Left lobe of liver (tissue), 2 donors: ENCODE measurements at places on chromosomes 7 and 10.
A peak's percentile ranks its signal among the peaks of the same experiment; 100 is the strongest.

DNA sequence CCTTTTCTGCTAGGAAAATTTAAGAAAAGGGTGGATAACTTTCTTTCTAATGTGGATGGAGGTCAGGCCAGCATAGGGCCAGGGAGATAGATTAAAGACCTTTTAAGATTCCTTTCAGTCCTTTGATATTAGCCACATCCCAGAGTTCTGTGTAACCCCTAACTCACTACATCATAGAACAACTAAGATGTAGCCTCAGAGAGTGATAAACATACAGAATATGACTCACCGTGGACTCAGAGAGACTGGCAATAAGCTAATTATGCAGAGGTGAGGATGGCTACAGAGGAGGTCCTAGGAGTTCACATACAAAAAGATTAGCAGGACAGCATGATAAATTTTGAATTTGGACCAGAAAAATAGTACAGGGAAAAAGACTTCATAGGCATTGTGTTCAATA, 141.0 kb downstream of the AOAH start:
- DNase-seq = no peak

DNA sequence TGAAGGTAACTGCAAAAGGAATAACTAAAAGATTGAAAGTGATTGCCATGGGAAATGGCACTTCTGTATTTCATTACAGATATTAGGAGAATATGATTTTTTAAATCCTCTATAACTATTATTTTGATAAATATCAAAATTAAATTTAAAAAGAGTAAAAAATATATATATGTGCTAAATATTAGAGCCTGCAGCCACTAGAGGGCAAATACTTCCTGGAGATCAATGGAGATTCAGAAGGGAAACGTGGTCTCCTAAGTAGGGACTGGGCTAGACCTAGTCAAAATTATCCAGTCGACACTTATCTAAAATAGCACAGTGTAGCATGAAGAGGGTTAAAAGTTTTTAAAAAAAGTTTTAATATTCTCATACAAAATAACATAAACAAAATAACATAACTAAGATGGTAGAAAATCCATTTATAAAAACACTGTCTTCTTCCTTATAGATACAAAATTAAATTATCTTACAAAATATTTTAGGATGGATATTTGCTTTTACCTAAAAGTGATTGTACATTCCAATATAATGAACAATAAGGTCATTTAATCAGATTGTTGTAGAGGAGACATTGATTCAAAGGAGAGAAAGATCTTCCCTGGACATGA, 434.3 kb downstream of the MDFIC start:
- DNase-seq = no peak

- no peak for DNase-seq
These were observed 27.8 kb downstream of the KCNMA1 start for GRCh38 chr10:77609781-77610272.

DNA sequence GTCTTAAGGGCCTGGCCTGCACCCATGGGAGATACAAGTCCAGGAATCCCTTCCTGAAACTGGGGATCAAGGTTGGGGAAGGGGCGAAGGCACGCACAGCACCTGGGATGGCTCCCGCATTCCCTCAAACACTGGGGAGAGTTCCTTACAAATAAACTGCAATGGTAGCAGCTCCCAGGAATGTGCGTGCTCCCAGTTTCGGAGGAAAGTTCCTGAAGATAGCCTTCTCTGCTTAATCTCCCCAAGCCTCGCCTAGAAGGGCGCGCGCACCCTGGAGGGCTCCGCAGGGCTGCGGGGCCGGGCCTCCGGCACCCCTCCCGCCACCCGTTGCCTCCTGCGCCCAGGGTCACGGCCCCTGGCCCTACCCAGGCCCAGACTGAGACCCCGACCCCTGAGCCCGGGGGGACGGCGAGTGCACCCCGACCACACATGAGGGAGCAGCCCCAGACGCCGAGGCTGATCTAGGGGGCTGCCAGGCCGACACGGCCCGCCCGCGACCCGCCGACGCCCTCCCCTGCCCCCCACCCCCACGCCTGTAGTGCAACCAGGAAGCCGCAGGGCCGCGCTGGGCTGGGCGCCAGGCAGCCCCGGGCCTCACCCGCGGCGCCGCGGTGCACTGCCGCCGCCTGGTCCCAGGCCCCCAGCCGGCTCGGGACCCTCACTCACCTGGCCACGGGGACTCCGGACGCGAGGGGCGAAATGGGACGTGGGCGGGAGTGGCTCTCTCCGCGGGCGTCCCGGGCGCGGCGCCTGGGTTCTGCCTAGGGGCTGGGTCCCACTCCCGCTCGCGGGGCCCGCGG, 460 bp downstream of the ANXA11 start:
- DNase-seq = peak; percentile 58

- no peak for DNase-seq
These were observed 50.6 kb downstream of the VPS41 start for GRCh38 chr7:38858259-38858884.

DNA sequence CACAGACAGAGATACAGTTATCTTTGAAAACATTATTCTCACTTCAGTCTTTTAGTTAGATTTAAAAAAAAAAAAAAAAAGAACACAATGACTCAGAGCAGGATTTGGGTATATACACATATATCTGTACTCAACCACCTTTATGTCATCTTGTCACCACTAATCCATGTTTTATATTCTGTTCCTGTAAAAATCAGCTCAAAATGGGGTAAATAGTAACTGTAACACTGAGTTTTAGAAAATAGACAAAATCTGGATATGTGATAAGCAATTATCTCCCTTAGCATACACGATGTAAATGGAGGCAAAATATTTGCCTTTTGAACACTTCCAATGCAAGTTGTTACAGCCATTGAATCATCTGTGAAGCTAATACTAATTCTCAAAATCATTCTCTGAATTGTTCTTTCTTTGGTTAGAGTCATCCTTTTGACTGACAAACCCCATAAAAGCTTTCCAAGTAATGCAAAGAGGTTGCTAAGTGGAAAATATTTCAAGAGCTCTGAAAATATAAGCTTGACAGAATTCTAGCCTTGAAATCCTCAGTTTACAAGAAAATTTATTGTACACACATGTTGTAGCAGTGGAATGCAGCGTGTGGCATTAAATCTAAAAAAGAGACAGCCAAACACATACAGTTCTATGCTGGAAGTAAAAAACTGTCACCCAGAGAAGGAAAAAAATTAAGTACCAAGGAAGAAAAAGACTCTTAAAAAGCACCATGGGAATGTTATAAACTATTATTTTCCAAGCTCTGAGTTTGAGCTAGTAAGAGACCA, 502.2 kb upstream of the PHF14 start:
- no peak for DNase-seq

DNA sequence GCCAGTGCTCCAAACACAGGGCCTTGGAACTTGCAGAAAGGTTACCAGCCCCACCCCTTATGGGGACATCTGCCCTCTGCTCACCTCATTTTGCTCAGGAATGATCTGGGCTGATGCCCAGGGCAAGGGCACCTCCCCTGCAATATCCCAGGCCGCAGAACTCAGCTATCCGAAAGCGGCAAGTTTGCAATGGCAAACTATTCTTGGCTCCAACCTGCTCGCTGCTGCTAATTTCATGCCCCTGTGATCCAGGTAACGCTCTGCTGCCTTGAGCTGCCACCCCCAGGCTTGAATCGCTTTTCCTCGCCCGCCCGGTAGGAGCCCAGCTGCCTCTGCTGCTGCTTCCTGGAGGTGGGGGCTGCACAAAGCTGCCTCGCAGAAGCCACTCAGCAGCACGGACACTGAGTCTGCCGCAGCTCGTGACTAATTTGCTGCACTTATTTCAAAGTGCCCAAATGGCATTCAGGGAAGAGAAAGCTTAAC, 18.2 kb downstream of the SLC29A3 start:
- DNase-seq = peak; percentile 95

GRCh38 chr10:101614663-101615524, 26.8 kb downstream of the DPCD start:
- DNase-seq = no peak

DNA sequence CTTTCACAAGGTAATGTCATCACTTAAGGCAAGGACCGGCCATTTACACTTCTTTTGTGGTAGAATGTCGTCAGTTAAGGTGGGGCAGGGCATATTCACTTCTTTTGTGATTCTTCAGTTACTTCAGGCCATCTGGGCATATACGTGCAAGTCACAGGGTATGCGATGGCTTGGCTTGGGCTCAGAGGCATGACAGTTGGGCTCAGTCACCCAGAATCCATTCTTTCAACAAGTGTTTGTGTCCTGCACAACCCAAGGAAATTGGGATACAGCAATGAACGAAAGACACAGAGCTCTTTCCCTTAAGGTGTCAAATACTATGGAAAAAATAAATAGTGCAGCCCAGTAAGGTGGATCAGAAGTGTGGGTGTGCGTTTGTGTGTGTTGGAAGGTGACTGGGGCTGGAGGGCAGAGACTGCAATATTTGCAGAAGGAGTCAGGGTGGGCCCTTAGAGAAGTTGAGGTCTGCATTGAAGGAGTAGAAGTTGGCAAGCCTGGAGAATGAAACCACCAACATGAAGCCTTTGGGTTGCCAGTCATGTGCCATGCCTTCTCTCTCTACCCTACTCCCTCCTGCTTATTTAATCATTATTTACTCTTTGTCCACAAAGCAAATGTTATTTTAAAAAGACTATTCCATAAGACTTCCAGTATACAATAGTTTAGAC, 222.8 kb upstream of the PRKCQ start:
- no peak for DNase-seq

- no peak for DNase-seq
These were observed 349.6 kb downstream of the DNAJB6 start for GRCh38 chr7:157686285-157686894.

- DNase-seq = no peak
These were observed 321.3 kb upstream of the MBL2 start for GRCh38 chr10:53093878-53094277.

DNA sequence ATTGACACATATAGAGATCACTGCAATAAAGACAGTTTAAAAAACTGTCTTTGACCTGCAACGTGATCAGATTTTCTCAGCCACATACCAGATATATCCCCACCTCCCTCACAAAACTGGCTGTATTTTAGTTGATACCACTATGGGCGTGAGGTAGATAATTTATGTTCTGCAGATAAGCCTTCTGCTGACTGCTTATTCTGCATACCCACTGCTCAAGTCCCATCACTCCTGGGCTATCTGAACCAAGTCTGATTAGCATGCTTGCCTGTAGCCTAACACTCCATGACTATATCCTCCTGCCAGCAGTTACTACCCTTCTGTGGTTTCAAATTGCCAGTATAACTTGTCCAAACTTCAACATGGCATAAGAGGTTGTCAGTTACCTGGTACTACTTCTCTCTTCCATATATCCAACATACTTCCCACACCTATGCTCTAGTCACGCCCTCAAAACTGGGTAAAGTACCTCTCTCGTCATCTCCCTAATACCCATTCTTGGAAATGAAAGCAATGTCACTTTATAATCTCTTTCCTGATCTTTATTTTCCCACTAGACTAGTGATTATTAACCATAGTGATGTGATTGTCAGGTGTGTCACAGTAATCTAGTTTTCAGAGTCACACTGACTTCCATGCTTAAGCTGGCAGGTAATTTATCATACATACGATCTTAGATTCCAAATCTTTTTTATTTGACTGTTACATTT, 70.7 kb downstream of the MALSU1 start:
- no peak for DNase-seq

GRCh38 chr10:96967847-96968246, 135.7 kb downstream of the LCOR start:
- DNase-seq = no peak

- no peak for DNase-seq
These were observed 174.8 kb downstream of the DKK1 start for GRCh38 chr10:52488606-52489485.

- no peak for DNase-seq
These were observed at the start of gene TBXAS1 for GRCh38 chr7:139829025-139829774. Gene TBXAS1, plus strand, starts transcription at chr7:139829264. Its CDS starts 127 bp downstream, at chr7:139829391.

DNA sequence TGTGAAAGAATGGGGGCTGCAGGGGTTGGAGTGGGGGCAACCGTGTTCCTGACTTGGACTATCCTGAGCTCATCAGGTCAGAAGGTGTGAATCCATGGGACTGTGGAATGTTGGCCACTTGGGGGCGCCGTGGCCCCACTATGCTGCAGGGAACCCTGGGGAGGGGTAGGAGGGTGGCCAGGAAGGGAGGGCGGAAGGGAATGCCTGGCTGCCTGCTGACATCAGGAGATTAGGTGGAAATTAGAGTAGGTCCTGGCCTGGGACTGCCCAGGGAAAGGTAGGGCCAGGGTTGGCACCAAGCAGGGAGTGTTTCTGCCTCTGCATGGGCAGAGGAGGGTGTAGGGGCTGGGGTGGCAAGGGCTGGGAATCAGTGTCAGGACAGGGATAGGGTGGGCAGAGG, 65.8 kb upstream of the PRSS58 start:
- DNase-seq = no peak
